ENCODE measurements at places on chromosomes 12 and 14. TPM values are rescaled to one million over a fixed set of nuclear protein-coding genes. Genes with fewer than 3 reads are reported as not detected.

GRCh38 chr12:53195516-53196420, 11.3 kb downstream of the ITGB7 start:
- DNase-seq, result no peak

The KLRC3 gene
- not detected for total RNA-seq

DNA sequence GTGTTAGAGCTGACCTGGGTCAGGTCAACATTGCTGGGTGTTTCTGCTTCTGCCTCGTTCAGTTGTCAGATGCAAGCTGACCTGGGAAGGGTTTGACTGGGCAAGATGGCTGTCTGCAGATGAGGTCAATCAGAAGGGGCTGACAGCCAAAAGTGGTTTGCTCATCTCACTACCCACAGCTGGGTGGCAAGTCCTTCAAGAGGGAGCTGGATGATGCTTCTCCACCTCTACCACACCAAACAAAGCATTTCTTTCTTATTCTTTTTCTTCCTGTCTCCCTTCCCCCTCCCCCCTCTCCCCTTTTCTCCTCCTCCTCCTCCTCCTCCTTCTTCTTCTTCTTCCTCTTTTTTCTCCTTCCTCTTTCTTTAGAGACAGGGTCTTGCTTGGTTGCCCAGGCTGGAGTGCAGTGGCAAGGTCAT, 268.2 kb upstream of the PLEKHG7 start:
- no peak for DNase-seq

DNA sequence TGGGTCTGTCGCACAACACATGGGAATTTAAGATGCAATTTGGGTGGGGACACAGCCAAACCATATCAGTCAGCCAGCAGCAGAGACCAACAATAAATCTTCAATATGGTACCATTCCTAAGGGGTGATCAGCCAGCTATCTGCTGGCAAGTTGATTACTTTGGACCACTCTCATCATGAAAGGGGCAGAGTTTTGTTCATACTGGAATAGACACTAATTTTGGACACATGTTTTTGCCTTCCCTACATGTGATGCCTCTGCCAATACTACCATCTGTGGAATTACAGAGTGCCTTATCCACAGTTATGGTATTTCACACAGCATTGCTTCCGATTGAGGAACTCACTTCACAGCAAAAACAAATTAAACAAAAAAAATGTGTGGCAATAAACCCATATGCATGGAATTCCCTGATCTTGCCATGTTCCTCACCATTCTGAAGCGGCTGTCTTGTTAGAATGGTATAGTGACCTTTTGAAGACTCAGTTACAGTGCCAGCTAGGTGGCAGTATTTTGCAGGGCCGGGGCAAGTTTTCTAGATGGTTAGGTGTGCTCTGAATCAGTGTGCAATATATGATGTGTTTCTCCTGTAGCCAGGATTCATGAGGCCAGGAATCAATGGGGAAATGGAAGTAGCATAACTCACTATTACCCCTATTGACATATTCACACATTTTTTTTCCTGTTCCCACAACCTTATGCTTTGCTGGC, 179.0 kb upstream of the IGF1 start:
- DNase-seq, result no peak

The LRP1-AS gene
- total RNA-seq, result not detected

The AICDA gene
- not detected for total RNA-seq

The OR4K13 gene
- total RNA-seq, result not detected

GRCh38 chr14:63164108-63164683, 40.0 kb upstream of the RHOJ start:
- DNase-seq, result peak; percentile 62

DNA sequence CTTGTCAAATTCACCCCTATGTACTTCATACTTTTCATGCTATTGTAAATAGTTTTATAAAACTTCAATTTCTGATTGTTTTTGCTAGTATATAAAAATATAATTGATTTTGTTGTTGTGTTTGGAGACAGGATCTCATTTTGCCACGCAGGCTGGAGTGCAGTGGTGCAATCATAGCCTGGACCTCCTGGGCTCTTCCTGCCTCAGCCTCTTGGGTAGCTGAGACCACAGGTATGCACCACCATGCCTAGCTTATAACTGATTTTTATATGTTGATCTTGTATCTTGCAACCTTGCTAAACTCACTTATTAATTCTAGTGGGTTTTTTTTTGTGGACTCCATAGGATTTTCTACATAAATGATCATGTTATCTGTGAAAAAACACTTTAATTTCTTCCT, 23.5 kb downstream of the ATP5MC2 start:
- DNase-seq, result no peak

DNA sequence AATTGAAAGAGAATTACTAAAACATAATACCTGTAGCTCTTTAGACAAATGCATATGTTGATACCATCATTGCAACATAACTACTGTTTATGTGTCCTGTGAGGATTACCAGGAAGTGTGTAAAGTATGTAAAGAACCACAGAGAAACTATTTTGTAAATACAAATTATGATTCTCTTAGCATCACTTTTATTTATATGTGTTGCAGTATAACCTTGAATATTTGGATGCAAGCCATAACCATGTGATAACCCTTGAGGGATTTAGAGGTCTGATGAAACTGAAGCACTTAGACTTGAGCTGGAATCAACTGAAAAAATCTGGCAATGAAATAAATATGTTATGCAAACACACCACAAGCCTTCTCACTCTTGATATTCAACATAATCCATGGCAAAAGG, 77.5 kb downstream of the LRRC9 start:
- DNase-seq, result peak; percentile 26

DNA sequence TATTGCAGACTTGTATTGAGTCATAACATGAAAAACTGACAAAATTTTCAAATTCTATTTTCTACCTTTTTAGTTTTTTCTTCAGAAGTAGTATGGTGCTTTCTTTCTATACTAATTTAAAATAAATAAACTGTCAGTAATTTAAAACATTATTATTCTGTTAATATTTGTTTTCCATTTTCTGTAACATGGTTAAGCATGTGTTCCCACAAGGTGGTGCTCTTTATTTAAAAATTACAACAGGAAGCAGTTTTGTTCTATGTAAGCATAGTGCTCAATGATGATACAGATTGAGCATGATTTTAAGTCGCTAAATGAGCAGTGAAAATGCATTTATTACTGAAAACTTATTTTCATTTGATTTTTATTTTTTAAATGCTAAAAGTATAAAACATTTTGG, 114.6 kb downstream of the PPFIA2 start:
- DNase-seq, result peak; percentile 63

DNA sequence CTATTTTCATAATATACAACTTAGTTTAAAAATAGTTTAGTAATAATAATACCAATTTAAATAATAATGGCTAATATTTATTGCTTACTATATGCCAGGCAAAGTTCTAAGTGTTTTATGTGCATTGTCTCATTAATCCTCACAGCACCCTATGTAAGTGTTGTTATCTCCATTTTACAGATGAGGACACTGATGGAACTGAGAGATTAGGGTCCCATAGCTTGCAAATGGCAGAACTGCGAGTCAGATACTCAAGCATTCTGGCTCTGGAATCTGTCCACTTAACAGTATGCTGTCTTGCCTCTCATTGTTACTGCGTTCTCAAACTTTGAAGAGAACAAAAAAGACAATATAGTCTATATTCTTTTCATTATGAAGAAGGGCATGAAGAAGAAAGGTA, 19.0 kb downstream of the AP5M1 start:
- no peak for DNase-seq
